ENCODE measurements at places on chromosomes 1 and 21.

GRCh38 chr1:226778657-226779058 is 39.6 kb upstream of the ITPKB start:
- DNase-seq = no peak

GRCh38 chr1:194024659-194025058 is 838.2 kb upstream of the B3GALT2 start:
- no peak for DNase-seq

DNA sequence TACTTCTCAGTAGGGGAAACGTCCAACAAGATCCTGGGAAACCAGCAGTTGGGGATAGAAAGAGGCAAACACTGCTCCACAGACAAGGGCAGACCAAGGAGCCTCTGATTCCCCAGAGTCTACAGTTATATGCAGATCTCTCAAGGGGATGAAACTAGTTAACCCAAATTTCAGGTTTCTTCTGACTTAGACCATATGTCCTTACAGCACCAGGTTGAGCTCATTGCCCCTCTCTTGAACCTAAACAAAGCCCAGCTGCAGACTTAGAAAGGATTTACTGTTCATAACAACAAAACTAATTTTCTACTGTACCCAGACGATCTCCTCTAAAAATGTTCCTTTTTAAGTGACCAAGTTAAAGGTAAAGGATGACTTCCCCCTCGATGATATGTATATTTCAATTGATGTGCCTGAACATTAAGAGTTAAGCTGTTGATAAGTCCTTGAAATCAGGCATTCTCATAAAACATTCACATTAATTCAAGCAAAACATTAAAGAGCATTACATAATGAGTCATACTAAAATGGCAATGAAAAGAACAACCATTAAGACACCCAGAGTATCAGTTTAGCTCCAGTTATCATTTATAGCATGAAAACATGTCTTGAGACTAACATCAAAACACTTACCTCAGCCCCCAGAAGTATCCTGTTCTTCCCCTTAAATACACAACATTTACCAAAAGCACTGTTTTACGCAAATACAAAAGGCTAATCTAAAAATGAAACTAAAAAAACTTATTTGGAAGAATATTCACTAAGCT is 24.1 kb downstream of the SMYD3 start:
- no peak for DNase-seq

GRCh38 chr1:97630948-97631347 is 289.9 kb downstream of the DPYD start:
- no peak for DNase-seq

DNA sequence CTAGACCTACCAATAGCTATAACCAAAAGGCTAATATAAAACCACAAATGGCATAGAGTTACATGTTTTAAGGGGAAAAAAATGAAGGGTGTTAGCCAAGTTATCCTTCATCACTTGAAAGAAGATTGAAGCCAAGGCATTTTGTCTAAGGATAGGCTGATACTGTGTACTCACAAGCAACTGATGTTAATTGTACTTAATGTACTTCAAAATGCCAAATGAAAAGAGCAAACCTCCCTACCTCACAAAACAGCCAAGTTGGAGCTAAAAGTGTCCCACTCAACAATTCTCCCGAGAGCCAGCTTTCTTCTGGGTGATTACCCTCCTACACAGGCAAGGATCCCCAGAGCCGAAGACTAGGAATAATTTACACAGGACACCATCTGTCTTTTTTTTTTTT is 4.4 kb upstream of the IGSF3 start:
- DNase-seq = no peak

- no peak for DNase-seq
Observed at GRCh38 chr1:63454269-63454668, 68.8 kb downstream of the ITGB3BP start.

- no peak for DNase-seq
Observed at GRCh38 chr1:28374297-28374696, 4.8 kb downstream of the PHACTR4 start.

DNA sequence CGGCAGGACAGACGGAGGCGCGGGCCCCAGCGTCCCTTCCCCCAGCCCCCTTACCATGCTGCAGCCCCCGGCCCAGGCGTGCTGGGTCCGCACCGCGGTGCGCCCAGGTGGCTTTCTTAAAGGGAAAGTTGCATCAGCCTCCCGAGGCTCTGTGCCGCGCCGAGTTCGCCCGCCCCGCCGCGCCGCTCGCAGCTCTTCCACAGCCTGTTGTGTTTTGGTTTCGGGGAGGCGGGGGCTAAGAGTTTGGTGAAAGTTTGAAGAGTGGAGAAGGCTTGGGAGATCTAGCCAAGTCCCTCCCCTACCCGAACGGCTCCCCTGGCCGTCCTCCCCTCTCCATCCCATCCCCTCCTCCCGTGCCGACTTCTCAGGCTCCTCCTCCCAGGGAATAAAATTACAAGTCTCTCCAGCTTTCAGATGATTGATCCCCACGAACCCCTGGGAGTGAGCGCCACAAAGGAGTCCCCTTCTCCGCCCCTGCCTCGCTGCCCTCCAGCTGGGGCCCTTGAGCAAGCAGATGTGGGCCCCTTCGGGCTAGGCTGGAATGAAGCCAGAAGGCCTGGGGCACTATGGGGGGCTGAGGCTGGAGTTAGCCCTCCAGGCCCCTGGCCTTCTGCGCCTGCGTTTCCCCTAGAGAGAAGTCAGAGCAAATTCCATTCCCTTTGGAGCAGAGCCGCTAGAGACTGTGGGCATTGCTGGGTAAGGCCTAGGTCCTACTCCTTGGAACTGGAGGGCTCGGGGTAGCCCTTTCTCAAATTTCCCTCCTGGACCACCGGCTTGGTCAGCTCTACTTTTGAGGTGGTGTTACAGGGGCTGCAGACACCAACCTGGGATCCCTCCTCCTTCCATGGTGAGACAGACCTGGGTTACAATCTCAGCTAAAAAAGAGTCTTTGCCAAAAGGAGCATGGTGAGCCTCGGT is at the start of gene SLC6A9:
TSS of gene SLC6A9 (minus strand) at position 211 of the 918 bp plus-strand sequence. CDS start 7,185 bp downstream, outside the sequence.
- peak; percentile 55 for DNase-seq

- DNase-seq = no peak
Observed at GRCh38 chr1:68497358-68497698, 446 bp upstream of the DEPDC1 start.

- no peak for DNase-seq
Observed at GRCh38 chr1:236155399-236155767, 13.0 kb downstream of the GPR137B start.

DNA sequence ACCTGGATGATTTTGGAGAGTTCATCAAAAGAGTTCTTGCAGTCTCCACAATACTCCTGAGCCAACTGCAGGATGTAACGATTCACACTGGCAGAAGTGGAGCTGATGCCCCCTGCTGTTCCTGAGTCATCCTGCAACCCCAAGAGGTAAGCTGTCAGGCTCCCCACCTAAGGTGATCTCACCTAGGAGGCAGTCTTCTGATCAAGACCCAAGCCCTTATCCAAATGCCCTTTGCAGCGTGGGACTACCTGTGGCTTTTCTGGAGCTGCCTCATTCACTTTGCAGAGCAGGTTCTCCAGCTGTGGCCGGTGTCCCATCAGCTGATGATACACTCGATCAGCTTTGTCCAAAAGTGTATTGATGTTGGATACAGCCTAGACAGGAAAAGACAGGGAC is 96.4 kb downstream of the UBR4 start:
- no peak for DNase-seq

DNA sequence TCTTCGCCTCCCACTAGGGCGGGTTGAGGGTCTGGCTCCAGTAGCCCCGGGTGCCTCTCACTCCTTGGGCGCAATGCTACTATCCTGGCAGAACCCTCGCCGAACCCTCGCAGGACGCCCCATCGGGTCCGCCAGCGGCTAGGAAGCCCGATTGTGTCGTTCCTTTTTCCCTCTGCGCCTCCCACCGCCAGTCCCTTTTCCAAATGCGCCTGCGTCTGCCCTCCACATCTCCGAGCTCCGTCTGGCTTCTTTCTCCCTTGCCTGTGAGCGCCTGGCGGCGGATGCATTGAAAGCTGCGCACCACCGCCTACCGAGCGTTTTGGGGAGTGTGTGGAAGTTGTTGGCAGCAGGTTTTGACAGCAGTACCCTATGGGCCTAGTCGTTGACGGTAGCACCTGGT is 1.0 kb upstream of the DIRAS3 start:
- no peak for DNase-seq

GRCh38 chr1:41333146-41333784 is 28.0 kb upstream of the FOXO6 start:
- DNase-seq = no peak
